CD4-positive, alpha-beta memory T cell (primary cell): ENCODE measurements at places on chromosomes 11 and 22.

GRCh38 chr11:65424205-65425104 is 1.9 kb downstream of the NEAT1 start:
- peak; percentile 69 for DNase-seq

DNA sequence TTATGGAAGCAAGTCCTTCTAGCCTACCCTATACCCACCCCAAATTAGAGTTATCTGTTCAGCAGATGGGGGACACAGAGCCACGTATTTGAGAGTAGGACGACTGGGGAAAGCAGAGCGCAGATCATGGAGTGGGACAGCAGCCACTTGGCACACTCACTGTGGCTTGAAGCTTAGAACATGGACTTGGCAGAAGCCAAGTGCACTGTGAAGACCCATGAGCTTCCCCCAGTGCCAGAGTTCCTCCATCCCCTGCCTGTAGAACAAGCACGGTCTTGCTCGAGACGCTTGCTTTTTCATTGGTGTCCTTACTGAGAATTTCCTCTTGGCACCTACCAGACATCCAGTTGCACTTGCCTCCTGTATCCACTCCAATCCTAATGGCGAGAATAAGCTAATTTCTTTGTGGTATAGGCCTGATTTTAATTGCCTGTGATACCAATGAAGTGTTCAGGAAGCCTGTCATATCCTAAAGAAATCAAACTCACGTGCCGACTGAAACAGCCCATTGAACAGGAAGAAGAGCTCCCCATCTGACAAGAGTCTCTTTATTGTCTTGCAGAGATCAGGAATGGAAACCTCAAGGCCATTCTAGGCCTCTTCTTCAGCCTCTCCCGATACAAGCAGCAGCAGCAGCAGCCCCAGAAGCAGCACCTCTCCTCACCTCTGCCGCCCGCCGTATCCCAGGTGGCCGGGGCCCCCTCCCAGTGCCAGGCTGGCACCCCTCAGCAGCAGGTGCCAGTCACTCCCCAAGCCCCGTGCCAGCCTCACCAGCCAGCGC is 166.9 kb downstream of the NAV2 start:
- no peak for DNase-seq

GRCh38 chr11:60810569-60810968 is 25.4 kb downstream of the MS4A10 start:
- no peak for DNase-seq

- no peak for DNase-seq
These were observed 16.6 kb upstream of the ARHGAP20 start for GRCh38 chr11:110728883-110729282.

DNA sequence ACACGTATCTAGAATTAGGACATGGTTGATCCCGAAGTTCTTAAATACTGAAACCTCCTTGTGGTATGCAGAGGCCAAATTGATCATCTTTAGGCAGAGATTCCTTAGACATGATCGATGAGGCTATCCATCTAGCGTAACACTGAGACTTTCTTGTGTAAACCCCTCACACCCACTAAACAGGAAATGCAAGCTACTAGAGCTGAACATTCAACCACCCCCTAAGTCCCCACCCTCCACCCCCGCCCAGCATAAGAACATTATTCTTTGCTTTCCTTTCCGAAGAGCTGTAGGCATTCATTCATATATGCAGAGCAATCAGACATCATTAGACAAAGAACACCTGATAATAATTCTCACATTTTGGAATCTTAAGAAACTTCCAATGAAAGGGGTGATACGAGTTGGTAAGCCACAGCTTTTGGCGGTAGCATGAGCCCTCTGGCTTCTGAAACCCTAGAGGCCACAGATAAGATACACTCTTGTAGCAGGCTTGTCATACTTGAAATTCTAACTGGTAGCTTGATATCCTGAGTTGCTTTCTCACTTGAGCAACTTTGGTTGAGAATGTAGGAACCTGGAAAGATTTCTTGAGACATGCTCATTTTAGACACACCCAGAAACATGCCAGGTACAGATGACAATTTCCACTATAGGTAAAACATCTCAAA is 42.2 kb downstream of the FLI1 start:
- no peak for DNase-seq

GRCh38 chr11:1348146-1348795 is 38.8 kb upstream of the TOLLIP start:
- no peak for DNase-seq

GRCh38 chr11:59767225-59767611 is 12.0 kb downstream of the STX3 start:
- DNase-seq, result peak; percentile 64

DNA sequence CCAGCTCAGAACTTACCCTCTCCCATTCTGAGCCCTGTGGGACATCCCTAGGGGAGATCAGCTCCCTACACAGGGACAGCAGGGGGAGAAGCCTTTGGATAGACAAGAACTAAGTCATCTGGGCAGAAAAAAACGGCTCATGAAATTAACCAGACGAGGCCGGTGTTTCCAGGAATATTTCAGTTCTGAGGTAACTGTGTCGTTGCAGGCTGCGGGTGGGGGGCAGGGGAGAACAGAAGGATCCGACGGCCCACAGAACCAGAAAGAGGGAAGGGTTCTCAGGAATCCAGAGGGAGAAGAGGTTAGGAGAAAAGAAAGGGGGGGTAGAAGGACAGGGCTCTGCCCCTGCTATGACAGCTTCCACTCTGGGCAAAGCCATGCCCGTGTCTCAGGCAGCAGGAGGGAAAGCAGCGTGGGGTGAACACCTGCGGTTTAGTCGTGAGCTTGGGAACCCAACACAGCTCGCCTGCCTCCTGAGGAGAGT is 3.6 kb downstream of the CLCF1 start:
- no peak for DNase-seq

GRCh38 chr11:131441051-131441810 is 70.8 kb downstream of the NTM start:
- no peak for DNase-seq

- no peak for DNase-seq
These were observed 103.6 kb downstream of the MTNR1B start for GRCh38 chr11:93073026-93073425.

DNA sequence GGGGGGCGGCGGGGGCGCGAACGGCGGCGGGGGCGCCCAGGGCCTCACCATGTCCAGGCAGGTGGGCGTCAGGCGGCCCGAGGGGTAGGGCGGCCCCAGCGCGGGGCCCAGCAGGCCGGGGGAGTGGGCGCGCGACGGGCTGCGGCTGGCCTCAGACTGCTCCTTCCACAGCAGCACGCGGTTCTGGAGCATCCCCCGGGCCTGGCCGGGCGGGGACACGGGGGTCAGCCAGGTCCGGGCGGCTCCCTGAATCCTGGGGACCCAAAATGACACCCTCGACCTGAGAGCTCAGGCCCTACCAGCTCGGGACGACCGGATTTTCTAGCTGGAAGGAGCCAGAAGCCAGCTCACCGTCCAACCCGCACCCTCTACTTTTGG is 5.5 kb upstream of the SLC16A8 start:
- no peak for DNase-seq

- DNase-seq, result no peak
These were observed 209.9 kb upstream of the NAV2 start for GRCh38 chr11:19502691-19503253.

- DNase-seq, result no peak
These were observed 30.0 kb upstream of the WNT11 start for GRCh38 chr11:76236092-76236999.

GRCh38 chr11:107860688-107861087 is 2.1 kb upstream of the SLC35F2 start:
- DNase-seq, result no peak

- no peak for DNase-seq
These were observed 18.8 kb downstream of the RRP7A start for GRCh38 chr22:42500836-42501179.

DNA sequence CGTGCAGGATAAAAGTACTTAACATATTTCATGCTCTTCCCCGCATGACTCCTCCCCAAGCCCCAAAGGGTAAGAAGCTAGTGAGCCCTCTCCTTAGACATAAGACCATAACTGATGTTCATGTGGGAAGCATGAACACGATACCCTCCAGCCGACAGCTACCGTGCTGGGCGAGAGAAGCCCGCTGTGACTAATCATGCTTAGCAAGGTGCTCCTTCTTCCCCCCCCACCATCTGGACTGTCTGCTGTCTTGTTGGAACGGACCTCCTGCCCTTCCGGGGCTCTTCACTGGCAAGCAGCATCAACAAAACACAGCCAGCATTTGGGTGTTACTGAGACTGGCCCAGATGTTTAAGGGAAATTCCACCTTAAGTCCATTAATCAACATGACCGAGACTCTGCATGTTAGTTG is 200.6 kb downstream of the DBX1 start:
- no peak for DNase-seq

- no peak for DNase-seq
These were observed 18.3 kb upstream of the SHISAL1 start for GRCh38 chr22:44330744-44331660.

DNA sequence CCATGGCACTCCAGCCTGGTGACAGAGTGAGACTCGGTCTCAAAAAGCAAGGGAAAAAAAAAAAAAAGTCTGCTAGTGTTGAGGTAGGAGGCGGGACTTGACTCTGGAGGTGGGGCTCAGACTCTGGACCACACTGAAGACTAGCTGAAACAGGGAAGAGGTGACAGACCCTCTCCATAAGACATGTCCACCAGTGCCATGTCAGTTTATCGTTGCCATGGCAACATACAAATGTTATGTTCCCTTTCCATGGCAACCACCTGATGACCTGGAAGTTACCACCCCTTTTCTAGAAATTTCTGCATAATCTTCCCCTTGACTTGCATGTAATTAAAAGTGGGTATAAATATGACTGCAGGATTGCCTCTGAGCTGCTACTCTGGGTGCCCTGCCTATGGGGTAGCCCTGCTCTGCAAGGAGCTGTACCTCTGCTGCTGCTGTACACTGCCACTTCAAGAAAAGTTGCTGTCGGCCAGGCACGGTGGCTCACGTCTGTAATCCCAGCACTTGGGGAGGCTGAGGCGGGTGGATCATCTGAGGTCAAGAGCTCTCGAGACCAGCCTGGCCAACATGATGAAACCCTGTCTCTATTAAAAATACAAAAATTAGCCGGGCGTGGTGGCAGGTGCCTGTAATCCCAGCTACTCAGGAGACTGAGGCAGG is 55.1 kb downstream of the KIAA1671 start:
- DNase-seq, result no peak

GRCh38 chr11:62030071-62030684 is 62.7 kb upstream of the FTH1 start:
- no peak for DNase-seq

- DNase-seq, result no peak
These were observed 102.7 kb upstream of the SEZ6L start for GRCh38 chr22:26066534-26066933.

GRCh38 chr22:34763496-34763895 is 302.5 kb upstream of the ISX start:
- no peak for DNase-seq

- DNase-seq, result no peak
These were observed 3.1 kb upstream of the ZBTB16 start for GRCh38 chr11:114056409-114056808.

DNA sequence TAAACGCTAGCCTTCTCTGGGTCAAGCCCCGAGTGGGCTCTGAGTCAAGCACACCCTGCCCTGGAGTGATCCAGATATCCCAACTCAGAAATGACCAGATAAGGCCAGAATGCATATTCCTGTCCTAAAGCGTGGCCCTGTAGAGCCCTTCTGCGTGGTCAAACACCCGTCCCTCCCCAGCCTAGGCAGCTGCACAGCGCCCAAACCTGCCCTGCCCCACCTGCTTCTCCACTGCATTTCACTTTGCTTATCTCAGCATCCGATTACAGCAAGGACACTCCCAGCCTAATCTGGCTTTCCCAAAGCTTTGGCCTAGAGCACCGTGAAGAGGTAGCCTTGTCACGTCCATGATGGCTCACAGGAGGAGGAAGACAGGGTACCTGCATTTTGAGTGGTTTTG is 11.9 kb upstream of the TMPRSS4 start:
- DNase-seq, result no peak

GRCh38 chr11:75239531-75240290 is 863 bp upstream of the TPBGL start:
- no peak for DNase-seq

- DNase-seq, result no peak
These were observed 80.5 kb downstream of the TP53I11 start for GRCh38 chr11:44870181-44870580.

DNA sequence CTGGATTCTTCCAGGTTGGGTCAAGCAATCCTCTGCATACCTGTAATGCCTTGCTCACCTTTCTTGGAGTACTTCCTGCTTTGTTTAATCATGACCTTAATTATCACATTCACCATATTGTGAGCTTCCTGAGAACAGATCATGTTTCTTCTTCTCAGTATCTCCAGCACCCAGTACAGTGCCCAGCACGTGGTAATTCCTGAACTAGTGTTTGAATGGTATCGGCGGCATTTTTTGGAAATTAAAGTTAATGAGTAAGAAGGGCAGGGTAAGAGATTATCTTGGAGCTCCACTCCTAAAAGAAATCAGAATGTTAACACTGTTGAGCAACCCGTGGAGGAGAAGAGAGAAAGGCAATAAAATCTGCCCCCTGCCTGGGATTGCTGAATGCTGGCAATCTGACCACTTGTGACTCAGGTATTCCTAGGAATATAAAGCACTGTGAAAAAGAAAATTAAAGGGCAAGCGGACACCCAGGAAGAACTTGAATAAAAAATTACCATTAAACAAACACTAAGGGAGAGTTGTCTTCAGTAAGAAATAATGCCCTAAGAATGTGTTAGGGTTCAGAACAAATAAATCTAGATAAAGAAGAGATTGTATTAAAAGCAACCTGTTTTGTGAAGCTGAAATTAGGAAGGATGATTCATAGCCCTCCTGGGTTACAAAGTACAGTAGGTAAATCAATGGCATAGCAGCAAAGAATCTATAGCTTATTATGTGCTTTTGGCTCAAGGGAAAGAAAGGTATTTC is 92.9 kb downstream of the PDHX start:
- no peak for DNase-seq

GRCh38 chr11:130122141-130122575 is 37.4 kb upstream of the ST14 start:
- DNase-seq, result no peak

DNA sequence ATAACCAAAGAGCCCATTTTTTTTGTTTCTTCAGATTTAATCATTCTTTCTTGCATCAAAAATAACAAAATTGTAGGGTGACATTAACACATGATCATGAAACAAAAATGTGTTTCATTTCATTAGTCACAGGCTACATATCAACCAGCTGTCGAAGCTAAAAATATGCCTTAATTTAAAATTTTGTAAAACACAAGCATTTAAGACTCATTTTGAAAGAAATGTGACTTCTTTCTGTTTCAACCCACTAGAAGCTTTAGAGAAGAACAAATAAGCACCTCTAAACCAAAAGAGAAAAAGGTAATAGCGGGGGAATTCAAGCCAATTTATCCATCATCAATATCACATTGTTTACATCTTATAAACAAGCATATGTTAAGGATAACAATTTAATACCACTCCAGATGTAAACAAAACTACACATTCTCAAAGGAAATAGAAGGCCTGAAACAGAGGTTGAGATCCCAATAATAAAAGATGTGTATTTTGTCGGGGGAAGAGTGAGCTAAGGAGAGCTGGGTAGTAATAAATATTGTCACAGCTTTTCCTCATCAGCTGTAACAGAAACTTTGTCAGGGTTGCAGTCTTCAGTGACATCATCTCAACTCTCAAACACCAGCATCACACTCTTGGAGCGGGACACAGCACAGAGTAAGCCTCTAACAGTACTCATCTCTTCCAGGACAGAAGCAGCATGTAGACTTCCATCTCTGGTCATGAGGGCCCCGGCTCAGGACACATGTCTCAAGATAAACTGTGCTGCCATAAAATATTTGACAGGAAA is 42.0 kb downstream of the ALG9 start:
- DNase-seq, result no peak
